SJSA1 (cell line): ENCODE measurements at places on chromosomes 1 and 21.

- DNase-seq = no peak
Measured at GRCh38 chr1:116329524-116330341, 43.3 kb upstream of the ATP1A1 start.

GRCh38 chr21:43925096-43925481, 60.1 kb downstream of the AGPAT3 start:
- no peak for DNase-seq

- DNase-seq = no peak
Measured at GRCh38 chr1:81349194-81349965, 451.4 kb upstream of the ADGRL2 start.

- DNase-seq = no peak
Measured at GRCh38 chr1:55245781-55246180, 30.6 kb upstream of the USP24 start.

DNA sequence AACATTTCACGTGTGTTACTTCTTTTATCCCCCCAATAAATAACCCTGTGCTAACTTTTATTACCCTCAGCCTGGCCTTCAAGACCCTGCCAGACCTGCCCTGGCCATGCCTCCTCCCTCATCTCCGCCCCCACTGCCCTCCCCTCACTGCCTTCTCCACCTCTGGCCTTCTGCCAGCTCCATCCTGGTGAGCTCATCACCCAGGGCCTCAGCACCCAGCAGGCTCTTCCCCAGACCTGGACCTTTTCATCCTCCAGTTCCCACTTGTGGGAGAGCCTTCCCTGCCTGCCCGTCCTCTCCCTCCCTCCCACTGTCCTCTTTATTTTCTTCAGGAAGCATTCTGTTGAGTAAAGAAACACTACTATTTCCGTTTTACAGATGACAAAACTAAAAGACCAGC, 72.0 kb downstream of the SLC66A1 start:
- no peak for DNase-seq

- DNase-seq = no peak
Measured at GRCh38 chr21:42705746-42706374, 52.4 kb downstream of the PDE9A start.

DNA sequence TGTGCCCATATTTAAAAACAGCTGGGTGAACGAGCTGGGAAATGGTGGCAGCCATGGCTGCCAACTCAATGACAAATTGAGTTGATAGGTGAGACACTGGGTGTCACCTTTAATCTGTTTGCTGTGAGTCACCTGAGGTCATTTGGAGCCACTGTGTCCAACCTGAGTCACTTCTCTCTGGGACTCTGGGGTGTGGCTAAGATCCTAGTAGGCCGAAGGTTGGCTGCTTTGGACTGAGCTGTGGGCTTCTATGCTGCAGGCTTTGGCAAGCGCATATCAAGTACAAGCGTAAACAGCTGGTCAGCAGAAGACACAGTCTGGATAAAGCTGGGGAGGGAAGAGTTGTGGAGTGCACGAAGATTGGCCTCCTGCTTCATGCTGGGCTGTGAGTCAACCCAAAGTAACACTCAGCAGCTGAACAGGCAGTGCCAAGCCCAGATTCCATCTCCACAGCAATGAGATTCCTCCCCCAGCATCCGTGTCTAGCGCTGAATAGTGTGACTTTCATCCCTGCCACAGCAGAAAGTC, 24.0 kb downstream of the TEX35 start:
- no peak for DNase-seq

- DNase-seq = no peak
Measured at GRCh38 chr1:90476994-90477393, 240.1 kb downstream of the BARHL2 start.

DNA sequence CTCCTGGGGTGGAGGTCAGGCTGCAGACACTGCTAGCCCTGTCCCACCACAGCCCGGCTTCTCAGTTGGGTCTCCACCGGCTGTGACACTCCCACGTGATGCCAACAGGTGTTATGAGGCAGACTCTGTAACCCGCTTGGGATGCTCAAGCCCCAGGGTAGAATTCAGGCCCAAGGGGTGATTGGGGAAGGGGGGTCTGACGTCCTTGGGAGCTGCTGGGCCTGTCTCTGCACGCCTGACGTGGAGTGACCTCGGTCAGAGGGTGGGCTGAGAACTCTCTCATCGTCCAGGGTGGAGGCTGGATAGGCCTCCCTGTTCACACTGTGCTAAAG, 7.7 kb upstream of the HES5 start:
- no peak for DNase-seq

GRCh38 chr1:31765041-31765467, 914 bp upstream of the ADGRB2 start:
- DNase-seq = no peak

- DNase-seq = no peak
Measured at GRCh38 chr1:11314959-11315358, 42.0 kb downstream of the UBIAD1 start.

GRCh38 chr1:43716559-43717281, 9.4 kb downstream of the ST3GAL3 start:
- DNase-seq = no peak

DNA sequence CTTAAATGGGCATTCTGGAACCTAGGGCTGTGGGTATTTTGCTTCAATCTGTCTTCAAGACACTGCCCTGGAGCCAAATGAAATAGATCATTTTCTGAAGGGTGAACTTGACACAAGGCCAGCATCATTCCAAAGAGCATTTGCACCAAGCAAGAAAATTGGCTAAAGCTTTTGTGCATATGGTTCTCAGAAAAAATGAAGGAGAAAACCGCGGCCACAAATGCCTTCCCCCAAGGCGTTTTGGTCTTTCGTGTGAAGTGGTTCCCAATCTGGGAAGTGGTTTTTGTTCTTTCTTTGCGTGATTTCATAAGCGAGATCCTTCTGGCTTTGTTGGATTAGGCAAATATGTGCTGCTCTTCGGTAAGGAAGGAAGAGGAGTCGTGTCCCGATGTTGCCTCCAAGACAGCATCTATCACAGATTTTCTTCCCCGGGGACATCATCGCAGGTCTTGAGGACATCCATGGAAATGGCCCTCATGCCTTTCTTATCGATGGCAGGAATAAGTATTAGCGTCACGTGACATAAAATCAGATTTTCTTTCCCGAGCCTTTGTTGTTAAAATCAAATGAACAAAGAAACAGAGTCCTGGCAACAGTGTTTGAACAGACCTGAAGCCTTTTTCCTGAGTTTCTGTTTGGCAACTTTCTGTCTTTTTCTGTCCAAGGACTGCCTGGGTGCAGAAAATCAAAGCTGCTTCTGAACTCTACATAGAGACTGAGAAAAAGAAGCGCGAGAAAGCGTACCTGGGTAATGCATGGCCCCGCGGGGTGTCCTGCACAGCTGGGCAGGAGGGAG, 31.0 kb downstream of the ATP5PO start:
- DNase-seq = no peak

DNA sequence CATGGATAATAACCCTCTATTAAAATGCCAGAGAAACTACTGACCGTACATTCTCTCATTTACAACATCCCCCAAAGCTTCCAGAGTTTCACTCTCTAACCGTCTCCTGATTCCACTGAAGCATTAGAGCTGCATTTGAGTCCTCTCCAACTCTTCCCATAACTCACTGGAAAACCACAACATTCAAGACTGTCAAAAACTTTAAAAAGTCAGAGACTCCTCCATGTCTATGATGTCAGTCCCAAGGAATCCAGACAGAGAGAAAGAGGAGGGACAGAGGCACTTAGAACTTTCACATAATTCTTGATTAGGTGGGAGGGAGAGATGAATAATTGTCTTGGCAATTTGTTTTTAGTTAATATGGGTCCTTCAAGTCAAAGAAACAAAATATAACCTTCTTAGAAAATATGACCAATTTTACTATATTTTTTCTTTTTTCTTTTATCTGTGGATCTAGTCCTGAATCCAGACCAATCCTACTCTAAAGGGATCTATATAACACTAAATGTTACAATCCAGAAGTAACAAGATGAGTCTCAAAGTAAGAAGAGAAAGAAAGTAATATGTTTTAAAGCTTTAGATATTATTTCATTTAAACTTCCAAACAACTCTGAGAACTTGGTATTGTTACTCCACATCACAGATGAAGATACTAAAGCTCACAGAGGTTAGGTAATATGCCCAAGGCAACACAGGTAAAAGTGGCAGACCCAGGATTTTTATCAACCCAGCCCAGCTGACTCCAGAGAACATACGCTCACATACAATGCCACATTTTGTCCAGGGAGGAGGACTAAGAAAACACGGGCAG, 23.8 kb downstream of the OTUD7B start:
- no peak for DNase-seq

DNA sequence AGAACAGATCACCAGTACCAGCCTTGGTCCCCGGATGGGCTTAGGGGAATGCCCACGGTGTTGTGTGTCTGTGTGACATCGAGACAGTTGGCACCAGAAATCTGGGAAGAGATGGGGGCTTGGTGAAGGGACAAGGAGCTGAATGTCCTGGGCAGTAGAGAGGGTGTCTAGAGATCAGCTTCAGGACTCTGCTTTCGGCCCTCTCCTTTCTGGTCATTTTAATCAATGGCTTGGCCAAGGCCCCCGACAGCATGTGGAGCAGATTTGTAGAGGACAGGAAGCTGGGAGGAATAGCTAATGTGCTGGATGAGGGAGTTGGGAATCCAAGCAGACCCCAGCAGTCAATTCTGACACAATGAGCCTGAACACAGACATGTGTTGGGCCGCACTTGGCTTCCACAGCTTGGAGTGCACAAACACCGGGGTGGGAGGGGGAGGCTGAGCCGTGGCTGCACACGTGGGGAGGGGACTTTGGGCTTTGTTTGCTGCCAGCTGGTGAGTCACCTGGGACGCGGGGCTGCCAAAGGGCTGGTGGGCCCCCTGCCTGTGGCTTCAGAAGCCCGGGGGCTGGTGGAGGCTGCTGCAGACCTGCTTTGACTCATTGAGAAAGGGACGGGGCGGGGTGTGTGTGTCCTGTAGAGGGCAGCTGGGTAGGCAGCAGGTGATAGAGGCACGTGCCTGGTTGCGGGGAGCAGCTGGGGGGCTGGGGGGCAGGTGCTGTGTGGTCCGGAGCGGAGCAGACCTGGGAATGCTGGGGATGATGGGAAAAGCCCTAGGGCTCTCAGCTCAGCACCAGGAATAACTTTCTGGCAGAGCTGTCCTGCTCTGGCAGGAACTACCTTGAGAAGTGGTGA, 20.9 kb downstream of the SLC1A7 start:
- DNase-seq = peak; percentile 75

DNA sequence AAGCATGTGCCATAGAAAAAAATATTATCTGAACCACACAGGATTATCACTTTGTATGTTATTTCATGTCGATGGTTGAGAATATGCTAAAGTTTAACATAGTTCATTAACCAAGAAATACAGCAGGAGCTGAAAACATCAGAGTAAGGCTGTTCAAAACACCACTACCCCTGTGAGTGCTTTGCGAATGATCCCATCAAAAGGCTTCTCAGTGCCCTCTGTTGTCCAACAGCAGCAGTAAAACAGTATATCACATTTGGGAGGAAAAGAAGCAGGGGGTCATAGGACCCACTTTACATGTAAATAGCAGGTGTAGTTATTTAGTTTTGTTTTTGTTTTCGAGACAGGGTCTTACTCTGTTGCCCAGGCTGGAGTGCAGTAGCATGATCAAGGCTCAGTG, 289.4 kb upstream of the FMN2 start:
- DNase-seq = no peak

DNA sequence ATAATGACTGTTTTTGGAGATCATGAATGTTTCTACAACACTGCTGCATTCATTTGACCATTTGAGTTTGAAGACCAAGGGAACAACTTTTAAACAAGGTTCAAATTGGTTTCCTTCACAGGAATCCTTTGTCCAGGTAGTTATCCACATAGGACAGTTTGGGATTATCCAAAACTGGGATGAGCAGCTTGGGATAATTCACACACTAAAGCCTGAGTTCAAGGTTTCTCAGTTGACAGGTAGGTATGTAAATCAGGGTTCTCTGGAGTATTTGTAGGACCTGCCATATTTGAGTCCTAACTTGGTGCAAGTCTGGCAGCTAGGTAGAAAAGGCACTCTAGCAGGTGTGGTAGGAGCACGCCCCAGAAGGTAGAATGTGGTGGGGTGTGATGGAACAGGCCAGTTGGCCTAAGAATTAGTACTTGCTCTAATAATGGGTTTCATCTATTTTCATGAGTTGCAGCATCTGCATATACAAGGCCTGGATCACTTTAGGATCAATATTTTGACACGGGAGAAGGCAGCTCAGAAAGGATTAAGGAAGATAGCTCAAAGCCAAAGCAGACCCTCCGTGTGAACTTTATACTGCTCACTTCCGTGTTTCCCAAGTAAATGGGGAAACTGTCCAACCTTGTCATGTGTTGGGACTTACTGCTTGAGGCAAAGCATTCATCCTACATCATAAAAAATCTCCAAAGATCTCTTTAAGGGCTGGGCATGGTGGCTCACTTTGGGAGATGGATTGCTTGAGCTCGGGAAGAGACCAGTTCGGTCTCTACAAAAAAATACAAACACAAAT, 14.1 kb upstream of the RAB42 start:
- DNase-seq = no peak

- DNase-seq = no peak
Measured at GRCh38 chr1:49234988-49235387, 458.3 kb upstream of the BEND5 start.

- no peak for DNase-seq
Measured at GRCh38 chr1:3530086-3530925, 75.8 kb downstream of the ARHGEF16 start.

DNA sequence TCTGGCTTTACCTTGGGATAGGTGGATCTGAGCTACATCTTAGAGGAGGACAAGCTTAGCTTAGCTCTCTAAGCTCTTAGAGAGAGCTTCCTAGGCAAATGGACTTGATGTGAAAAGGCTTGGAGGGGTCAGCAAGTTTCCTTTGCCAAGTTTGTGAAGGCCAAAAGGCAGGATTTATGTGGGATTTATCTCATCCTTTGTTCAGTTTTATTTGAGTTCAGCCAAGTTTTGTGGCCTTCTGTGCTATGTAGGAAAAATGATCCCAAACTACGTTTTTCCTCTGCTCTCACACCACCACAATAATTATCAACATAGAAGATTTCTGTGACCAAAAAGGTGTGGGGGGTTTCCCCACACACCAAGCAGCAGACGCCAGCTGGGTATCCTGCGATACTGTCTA, 26.0 kb upstream of the RNF11 start:
- no peak for DNase-seq

DNA sequence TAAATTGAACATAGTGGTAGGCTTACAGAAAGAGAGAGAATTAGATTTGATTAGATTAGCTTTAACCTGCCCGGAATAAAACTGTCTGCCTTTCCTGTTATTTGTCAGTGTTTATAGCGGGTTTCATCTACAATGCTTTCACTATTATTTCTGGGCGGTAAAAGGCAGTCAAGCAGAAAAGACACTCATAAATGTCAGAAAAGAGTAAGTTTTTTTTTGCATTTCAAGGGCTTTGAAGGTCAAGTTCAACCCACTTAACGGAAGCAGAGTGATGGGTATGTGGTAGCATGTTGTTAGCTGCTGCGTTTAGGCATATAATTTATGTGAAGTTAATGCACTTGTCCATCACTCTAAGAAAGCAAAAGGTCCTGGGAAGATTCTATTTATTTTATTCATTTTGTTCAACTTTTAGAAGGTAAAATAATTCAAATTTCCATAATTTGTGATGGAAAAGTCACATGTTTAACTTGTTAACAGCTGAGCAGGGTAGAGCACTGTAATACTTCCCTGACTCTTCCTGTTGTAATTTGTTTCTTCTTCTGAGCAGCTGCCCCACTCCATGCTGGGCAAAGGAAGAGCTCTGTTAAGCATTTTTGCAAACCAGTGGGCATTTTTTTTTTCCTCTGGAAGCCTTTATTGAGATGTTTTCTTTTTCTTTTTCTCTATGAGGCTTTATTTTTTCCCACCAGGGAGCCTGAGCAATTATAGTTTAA, 220.1 kb downstream of the ST6GALNAC3 start:
- DNase-seq = no peak

GRCh38 chr1:81455481-81455880, 345.3 kb upstream of the ADGRL2 start:
- no peak for DNase-seq

- DNase-seq = no peak
Measured at GRCh38 chr1:71245246-71245645, 164.4 kb upstream of the ZRANB2 start.
